ENCODE measurements at places on chromosomes 6 and 20.

DNA sequence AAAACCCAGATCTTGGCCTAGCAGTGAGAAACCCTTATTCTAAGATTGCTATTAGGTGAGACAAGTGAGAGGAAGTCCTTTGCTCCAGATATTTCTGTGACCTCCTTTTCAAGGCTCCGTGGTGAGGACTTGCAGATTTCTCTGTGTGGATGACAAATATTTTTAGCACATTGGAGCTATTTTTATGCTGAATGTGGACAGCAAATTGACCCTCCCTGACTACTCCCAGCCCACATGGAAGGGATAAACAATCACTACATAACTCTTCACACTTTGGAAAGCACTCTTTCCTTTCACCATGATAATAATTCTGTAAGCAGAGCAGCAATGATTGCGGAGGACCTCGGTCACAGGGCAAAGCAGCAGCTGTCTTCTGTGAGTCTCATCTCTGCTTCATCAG lies 88.0 kb upstream of the ADGRF1 start:
- DNase-seq, result no peak

DNA sequence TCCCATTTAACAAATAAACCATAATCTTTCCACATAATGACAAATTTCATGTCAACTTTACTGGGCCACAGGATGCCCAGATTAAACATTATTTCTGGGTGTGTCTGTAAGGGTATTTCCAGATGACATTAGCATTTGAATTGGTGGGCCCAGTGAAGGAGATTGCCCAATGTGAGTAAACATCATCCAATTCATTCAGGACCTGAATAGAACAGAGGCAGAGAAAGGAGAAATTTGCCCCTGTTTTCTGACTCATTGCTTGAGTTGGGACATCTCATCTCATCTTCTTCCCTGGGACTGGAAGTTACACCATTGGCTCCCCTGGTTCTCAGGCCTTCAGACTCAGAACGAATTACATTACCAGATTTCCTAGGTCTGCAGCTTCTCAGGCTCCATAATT lies 142.9 kb downstream of the TPBG start:
- DNase-seq, result no peak

DNA sequence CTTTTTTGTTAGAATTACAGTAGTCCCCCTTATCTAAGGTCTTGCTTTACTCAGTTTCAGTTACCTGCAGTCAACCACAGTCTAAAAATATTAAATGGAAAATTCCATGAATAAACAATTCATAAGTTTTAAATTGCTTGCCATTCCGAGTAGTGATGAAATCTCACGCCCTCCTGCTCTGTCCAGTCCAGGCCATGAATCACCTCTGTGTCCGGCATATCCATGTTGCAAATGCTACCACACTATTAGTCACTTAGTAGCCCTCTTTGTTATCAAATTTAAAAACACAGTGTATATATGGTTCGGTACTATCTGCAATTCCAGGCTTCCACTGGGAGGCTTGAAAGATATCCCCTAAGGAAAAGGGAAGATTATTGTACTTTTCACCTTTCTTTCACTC lies 164.6 kb upstream of the FAM83B start:
- DNase-seq, result no peak

- DNase-seq, result no peak
These were observed 51.6 kb downstream of the EYA2 start for GRCh38 chr20:46946181-46946624.

GRCh38 chr6:144327081-144327480 lies 41.9 kb downstream of the UTRN start:
- DNase-seq, result no peak

DNA sequence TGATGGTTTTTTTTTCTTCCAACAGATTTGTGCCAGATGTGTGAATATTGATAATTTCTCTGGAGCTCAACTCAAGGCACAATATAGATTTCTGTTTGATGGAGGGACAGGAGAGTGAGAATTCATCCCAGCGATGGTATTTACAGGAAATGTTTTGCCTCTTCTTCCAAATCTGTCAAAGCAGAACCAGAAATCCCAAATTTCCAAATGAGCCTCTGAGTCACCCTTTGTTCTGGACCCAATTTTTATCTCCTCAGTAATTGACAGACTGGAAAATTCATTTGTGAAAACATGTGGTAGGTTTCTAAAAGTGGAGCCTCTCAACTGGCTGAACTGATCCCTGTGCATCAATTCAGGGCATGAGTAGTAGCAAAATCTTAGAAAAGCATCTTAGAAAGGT lies 223.2 kb upstream of the TSHZ2 start:
- no peak for DNase-seq

DNA sequence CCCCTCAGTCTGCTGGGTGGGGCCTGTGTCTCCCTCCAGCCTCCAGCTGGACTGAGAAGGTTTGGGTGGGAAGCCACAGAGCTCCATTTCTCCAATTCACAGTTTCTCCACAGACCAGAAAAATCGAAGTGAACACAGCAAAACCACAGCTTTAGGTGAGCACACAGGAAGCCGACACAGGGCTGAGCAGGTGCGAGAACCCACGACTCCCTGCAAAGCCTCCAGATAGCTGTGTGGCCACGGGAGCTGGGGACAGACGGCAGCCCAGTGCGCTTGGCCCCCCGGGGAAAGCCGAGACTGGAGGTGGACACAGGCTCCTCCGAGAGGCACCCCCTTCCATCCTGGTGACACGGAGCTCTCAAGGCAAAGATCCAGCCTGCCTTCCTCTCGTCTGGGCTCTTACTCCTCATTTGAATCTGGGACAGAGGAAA lies 29.0 kb upstream of the MPC1 start:
- DNase-seq, result no peak

DNA sequence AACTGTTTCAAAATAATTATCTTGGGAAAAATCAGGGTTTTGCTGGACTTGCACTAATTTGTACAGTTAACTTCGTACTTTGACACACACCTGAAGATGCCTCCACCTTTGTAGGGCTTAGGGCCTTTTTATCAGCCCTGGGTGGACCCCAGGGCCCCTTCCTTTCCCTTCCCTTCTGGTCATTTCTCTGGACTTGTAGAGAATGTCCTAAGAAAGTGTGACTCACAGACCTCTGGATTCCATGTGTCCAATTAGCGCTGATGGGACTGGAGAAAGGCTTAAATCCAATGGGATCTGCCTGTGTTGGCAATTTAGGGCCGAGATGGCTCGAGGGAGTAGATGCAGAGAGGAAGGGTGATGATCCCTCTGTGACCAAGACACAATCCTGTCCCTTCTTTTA lies 9.3 kb downstream of the TRIM15 start:
- DNase-seq, result no peak

- no peak for DNase-seq
These were observed 628 bp downstream of the SLC35B2 start for GRCh38 chr6:44256775-44257024.

- DNase-seq, result no peak
These were observed 287.7 kb downstream of the TAF4 start for GRCh38 chr20:61777773-61778494.

DNA sequence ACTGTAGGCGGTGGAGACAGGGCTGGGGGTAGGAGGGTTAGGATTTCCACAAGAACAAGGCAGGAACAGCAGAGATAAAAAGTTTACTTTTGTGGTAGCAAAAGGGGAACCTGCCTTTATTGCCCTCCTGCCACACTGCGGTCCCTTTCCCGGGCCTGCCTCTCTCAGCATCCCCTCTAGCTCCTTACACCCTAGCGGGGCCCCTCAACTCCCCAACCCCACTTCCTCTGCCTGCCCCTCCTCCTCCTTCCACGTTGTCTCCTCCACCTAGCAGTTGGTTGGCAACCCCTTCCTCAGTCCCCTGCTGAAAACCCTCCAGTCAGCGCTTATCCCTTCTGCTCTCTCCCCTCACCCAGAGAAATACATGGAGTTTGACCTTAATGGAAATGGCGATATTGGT lies 714 bp downstream of the AIF1 start:
- DNase-seq, result no peak

GRCh38 chr6:4607793-4608192 lies 168.4 kb upstream of the CDYL start:
- DNase-seq, result no peak

DNA sequence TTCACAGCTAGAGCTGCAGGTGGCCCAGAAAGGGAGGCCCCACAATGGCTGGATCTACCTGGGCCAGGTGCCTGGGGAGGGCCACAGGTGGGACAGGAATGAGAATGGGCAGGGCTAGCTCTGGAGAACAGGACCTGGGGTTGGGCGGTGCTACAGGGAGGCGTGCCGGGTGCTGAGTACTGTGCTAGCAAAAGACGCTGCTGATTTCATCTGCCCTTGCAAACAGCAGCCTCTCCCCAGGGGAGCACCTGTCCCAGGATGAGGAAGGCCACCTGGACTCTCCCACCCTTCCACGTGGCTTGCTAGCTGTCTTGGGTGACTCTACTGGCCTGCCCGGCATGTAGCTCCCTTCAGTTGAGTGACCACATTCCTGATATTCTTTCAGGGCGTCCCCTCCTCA lies 6.6 kb upstream of the YTHDF1 start:
- no peak for DNase-seq

GRCh38 chr6:52839124-52840055 lies 1.2 kb downstream of the GSTA5 start:
- DNase-seq, result peak; percentile 3

- no peak for DNase-seq
These were observed 29.0 kb downstream of the ADGRF4 start for GRCh38 chr6:47727391-47727790.

GRCh38 chr6:43780941-43781928 lies 11.2 kb downstream of the VEGFA start:
- no peak for DNase-seq
